ENCODE measurements at places on chromosomes 12 and 14.
A peak's percentile ranks its signal among the peaks of the same experiment; 100 is the strongest.

DNA sequence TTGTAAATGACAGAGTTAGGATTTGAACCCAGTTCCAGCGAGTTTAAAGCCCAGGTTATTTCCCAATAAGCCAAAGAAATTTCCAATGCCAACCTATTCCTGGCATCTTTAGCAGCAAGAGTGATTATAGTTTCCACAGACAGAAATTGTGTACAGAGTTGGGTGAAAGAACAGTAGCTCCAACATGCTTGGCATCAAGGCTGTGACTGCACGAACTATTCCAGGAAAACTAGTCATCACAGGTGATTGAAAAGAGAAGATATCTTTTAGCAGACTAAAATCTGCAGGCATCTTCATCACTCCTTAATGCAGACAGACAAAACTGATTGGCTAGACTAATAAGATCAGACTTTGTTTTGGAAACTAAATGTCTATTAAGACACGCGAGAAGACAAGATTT is 262.7 kb upstream of the PLEKHG7 start:
- DNase-seq, result no peak

- no peak for DNase-seq
Measured at GRCh38 chr12:94712815-94713515, 62.6 kb upstream of the TMCC3 start.

- no peak for DNase-seq
Measured at GRCh38 chr12:113149361-113150150, at the start of gene CFAP73. Gene CFAP73, plus strand, starts transcription at chr12:113149724. Its CDS starts 134 bp downstream, at chr12:113149858.

DNA sequence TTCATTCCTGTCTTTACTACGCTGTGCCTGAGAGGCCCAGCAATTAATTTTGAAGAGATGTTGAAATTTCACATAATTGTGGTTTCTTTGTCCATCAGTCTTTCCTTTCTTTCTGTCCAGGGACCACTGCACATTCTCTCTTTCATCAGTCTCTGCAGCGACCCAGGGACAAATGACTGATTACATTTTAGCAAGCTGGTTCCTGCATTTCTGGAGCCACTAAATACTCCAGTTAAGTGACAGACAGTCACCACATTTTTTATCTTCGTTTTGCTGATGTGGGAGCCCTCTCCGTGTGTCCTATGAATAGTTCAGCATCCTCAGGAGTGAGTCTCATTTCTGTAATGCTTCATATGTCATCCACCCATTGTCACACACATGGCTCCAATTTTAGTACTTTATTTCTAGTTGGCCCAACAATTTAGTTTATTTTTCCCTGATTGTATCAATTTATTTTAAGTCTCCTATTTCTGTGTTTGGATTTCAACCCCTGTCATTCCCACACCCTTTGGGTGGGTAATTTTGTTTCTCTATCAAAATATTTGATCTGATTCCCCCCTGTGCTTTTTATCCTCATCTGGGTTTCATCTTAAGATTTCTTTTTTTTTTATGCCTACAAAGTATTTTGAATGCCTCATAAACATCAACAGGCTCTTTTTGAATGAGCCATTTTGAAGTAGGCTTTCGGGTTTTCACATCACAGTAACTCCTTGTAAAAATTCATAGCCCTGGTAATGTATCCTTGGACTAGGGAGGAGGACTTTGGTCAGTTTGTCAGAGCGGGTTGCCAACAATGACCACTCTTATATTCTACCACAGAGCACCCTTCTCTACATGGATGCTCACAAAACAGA is 1196.5 kb downstream of the GALC start:
- no peak for DNase-seq

GRCh38 chr12:902581-902980 is 46.9 kb downstream of the RAD52 start:
- DNase-seq, result no peak

GRCh38 chr12:34595749-34596733 is 573.7 kb downstream of the ALG10 start:
- no peak for DNase-seq

DNA sequence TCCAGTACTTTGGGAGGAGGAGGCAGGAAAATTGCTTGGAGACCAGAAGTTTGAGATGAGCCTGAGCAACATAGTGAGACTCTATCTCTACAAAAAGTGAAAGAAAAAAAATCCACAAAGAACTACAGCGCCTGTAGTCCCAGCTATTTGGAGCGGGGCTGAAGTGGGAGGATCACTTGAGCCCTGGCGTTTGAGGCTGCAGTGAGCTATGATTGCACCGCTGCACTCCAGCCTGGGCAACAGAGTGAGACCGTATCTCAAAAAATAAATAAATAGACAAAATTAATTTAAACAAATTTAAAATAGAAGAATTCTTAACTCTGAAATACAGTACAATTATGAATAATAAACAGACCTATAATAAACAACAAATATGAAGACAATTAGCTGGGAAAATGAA is 40.9 kb downstream of the ATL1 start:
- no peak for DNase-seq

DNA sequence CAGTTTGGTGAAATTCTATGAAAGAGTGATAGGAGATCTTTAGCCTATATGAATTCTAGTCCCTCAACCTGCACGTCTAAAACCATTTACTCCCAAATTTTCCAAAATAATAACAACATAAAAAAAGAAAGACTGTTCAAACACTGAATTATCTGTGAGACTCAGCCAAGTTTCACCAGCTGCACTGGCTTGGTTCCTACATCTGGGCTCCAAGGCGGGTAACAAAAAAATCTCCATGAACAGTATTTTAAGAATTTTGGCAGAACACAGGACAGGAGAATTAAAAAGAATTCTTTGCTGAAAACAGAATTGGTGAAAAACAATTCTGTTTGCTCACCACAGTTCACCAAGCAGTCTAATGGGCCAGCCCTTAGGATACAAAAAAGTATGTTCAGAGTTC is 536.8 kb upstream of the ATP2B1 start:
- no peak for DNase-seq

- no peak for DNase-seq
Measured at GRCh38 chr12:3698218-3698974, 54.5 kb downstream of the CRACR2A start.

GRCh38 chr12:65858831-65859230 is 34.5 kb downstream of the HMGA2 start:
- no peak for DNase-seq

DNA sequence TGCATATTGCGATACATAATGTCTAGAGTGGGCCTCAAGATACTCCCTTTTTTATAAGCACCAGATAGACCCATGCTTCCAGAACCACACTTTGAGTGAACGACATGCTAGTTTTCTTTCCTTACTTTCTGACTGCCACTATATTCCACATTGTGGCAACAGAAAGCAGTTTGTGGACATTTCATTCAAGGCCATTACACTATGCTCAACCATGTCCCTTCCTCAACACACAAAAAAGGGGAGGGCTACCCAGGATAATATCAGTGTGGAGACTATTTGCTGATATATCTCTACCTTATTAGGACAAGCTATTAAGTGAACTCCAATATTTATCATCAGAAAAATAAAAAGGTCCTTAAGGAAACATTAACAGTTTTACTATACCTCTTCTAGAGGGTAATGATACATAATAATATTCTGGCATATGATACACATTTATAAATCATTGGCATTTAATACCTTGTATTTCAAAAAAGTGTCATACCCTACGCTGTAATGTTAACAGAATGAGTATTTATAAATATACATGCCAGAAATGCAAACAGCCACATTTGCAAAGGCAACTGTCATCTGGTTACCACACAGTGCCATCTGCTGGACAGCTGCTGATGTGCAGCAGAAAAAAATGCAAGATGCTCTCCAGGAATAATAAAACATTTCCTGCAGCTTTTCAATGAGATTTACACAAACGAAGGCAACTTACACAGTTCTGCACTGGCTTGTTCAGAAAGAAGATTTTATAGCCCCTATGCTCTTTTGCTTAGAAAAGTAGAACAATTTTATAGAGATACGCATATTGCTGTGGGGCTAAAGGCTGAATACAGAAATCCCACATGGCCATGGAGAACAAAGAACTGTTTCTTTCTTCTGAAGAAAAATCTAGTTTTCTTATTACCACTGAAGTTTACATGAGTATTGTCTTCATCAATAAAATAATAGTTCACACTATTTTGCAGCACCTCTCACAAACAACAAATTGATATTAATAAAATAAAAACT is 182.2 kb upstream of the GRIP1 start:
- DNase-seq, result peak; percentile 46

DNA sequence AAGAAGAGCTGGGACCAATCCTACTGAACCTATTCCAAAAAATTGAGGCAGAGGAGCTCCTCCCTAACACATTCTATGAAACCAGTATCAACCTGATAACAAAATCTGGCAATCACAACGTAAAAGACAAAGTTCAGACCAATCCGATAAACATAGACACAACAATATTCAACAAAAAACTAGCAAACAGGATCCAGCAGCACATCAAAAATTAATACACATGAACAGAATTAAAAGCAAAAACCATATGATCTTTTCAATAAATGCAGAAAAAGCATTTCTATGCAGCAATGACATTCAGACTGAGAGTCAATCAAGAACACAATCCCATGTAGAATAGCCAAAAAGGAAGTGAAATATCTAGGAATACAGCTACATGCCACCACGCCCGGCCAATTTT is 7.0 kb upstream of the CLEC14A start:
- DNase-seq, result no peak

DNA sequence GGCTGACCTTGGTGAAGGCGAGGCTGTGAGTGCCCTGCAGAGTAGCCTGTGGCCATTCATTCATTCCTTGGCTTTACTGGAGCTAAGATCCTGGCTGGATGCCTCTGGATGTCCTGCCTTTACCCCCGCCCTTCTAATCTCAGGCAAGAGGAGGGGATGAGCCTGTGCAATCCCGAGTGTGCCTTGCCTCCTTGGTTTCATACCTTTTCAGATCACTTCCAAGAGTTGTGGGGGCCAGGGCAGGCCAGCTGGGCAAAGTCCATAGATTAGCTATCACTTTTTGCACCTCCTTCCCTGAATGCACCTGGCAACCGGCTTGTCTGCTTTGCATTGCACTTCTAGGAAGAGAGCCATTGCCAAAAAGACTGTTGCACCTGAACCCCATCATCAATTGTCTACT is 1.5 kb downstream of the VRTN start:
- DNase-seq, result no peak

GRCh38 chr14:55120571-55121495 is 8.2 kb upstream of the LGALS3 start:
- DNase-seq, result no peak

- no peak for DNase-seq
Measured at GRCh38 chr12:19390051-19390598, 49.2 kb upstream of the AEBP2 start.

DNA sequence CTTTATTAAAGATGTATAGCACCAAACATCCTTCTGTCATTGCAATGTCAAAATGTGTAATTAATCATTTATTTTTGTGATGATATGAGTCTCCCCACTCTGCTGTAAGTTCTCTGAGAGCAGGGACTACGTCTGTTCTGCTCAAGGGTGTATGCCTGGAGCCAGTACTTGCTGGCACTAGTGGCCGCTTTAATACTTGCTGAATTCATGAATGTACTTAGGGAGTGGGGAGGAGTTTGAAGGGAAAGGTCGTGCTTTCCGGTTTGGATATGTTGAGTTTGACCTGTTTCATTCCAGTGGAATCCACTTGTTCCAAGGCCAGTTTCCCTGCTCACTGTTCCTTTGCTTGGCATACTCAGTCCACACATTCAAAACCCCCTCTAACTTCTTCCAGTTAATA is 1.9 kb upstream of the DCAF5 start:
- DNase-seq, result no peak

GRCh38 chr12:131698286-131698685 is 12.6 kb upstream of the SFSWAP start:
- DNase-seq, result no peak

- DNase-seq, result no peak
Measured at GRCh38 chr14:20652996-20653975, 11.8 kb upstream of the OR6S1 start.

GRCh38 chr14:85293612-85294234 is 236.2 kb upstream of the FLRT2 start:
- no peak for DNase-seq

GRCh38 chr14:24032727-24033418 is 18.9 kb upstream of the CARMIL3 start:
- no peak for DNase-seq

DNA sequence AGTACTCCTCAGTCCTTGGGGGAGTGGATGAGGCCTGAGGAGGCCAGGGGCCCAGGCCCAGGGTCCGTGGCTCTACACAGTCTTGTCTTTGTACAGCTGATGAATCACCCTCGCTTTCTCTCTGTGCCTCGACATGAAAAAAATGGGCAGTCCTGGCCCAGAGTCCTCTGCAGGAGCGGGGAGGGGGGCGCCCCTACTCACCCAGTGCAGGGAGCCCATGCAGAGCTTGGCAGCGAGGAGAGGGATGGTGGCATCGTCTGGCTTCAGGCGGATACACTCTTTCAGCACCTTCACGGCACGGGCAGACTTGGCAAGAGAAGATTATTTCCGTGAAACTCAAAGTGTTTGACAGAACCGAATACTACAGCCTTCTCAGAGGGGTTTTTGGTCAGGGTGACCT is 159.3 kb downstream of the TTC7B start:
- DNase-seq, result no peak

DNA sequence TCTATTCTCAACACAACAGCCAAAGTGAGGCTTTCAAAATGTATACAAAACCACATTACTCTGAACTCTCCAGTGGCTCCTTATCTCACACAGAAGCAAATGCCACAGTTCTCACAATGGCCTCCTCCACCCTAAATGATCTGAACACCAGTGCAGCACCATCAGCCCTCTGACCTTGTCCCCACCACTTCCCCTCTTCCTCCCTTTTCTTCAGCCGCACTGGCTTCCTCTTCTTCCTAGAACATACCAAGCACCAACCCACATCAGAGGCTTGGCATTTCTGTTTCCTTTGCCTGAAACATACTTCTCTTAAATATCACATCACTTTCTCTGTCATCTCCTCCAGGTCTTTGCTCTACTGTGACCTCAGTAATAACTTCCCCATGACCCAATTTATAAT is 66.3 kb downstream of the GPR135 start:
- no peak for DNase-seq

DNA sequence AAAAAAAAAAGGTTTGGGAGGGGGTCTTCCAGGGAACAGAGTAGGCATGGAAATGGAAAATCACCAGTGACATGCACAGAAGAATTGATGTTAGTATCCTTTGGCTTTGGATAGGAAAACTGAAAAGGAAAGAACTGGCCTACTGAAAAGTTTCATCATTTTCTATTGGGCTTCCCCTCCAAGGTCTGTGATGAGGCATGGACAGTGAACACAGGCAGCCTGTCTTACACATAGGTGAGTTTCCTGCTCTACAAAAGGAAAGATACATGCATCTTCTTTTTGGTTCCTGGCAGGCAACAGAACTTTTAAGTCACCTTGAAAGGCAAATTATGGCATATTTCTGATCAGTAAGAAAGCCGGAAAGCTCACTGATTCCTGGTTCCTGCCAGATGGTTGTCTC is 5.8 kb downstream of the BMAL2 start:
- DNase-seq, result no peak

Data from stimulated activated CD8-positive, alpha-beta memory T cell treated with anti-CD3 and anti-CD28 coated beads, Interleukin-2, amount 100 ng/mL, for 1 hour (primary cell).